Anterior cingulate cortex (tissue), 58 donors: ENCODE measurements at places on chromosomes 13 and 19.

GRCh38 chr19:35693422-35693821 lies 10.9 kb upstream of the ZBTB32 start:
- no peak for DNase-seq

DNA sequence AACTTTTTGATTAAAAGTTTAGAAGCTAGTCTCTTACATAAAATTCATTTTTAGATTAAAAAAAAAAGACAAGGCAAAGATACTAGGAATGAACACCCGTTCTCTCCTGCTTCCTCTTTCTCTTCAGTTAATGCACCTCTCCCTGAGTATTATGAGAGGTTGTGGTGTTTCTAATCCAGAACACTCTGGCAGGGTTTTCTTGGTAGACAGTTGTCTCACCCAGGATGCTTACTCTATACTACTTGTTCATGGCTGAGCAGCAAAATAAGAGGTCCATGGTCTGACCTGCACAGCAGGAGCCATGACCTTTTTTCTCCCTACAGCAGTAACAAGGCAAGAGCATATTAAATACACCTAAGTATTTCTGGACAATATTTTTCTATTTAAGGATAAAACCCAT lies 62.0 kb downstream of the MICU2 start:
- DNase-seq: no peak

- no peak for DNase-seq
These were observed 11.9 kb upstream of the TPTE2 start for GRCh38 chr13:19573120-19573716.

DNA sequence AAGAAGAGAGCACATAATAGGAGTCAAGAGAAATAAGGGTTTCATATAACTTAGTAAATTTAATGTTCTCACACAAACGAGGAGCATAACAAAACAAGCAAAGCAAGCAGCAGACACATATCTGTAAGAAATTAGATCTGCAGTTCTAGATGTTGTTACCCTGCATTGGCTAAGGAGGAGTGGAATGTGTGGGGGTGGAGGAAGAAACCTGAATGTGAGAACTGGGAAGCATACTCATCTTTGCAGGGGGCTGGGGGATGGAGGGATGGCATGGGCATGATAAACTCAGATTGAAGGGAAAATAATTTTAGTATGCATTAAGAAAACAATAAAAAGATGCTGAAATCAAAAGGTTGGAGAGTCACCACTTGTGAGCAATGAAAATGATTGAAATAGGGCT lies 255.0 kb downstream of the LIG4 start:
- DNase-seq: no peak

DNA sequence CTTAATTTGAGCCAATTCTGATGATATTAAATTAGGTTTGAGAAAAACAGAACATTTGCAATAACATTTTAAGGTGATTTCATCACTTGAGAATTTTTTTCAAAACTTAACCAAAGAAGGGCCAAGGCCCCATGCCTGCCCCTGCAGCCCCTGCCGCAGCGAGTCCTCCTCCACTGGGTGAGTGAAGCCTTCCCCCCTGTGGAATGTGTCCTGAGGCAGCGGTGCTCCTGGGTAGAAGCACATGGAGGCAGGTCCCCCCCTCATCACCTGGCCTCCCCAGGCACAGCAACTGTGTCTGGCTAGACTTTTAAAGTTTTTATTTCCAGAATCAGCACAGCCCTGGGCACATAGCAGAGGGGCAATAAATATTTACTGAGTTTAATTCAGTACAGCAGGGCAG lies 10.8 kb downstream of the SOX1 start:
- DNase-seq: no peak

- no peak for DNase-seq
These were observed 14.8 kb downstream of the ARL11 start for GRCh38 chr13:49643035-49643646.

DNA sequence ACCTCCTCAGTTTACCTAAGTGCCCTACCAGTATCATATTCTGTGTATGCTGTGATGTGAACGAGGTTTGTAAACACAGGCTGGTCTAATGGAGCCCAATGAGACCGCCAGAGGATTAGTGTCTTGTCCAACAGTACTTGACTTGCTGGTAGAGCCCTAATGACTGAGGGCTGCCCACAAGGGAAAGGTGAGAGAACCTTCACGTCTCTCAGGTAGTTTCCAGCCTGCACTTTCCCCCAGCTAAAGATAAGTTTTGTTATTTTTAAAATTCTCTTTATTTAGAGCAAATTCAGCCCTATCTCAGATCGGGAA lies 498 bp upstream of the RBM26 start:
- no peak for DNase-seq

DNA sequence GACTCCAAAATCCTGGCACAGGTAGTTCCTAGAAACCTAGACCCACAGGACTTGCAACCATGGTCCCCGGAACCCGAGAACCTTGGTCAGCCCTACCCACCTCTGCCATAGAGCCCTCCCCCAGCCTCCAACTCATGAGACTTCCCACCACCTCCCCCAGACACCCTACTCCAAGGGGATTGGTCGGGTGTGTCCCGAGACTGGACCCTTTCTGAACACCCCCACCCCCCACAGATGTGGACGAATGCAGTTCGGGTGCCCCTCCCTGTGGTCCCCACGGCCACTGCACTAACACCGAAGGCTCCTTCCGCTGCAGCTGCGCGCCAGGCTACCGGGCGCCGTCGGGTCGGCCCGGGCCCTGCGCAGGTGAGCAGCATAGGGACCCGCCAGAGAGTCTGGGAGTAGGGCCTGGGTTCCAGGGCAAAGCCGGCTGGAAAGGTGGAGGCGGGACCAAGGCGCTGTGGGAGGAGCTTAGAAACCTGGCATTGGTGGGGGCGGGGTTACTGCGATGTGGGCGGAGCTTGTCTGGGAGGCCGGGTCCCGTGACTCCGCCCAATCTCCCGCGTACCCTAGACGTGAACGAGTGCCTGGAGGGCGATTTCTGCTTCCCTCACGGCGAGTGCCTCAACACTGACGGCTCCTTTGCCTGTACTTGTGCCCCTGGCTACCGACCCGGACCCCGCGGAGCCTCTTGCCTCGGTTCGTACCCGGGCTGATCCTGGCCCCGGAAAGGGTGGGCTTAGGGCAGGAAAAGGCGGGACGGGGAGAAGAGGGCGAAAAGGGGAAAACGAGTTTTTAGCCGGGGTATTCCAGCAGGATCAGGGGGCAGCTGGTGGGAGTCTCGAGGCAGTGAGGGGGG lies 11.9 kb downstream of the LTBP4 start:
- no peak for DNase-seq

GRCh38 chr19:38221919-38222830 lies 1.8 kb downstream of the DPF1 start:
- no peak for DNase-seq

- DNase-seq: no peak
These were observed 444.8 kb downstream of the LIG4 start for GRCh38 chr13:107770541-107770940.

GRCh38 chr13:65868884-65869283 lies 1361.3 kb downstream of the PCDH9 start:
- no peak for DNase-seq

- no peak for DNase-seq
These were observed 69.6 kb upstream of the TSHZ3 start for GRCh38 chr19:31418692-31419430.

DNA sequence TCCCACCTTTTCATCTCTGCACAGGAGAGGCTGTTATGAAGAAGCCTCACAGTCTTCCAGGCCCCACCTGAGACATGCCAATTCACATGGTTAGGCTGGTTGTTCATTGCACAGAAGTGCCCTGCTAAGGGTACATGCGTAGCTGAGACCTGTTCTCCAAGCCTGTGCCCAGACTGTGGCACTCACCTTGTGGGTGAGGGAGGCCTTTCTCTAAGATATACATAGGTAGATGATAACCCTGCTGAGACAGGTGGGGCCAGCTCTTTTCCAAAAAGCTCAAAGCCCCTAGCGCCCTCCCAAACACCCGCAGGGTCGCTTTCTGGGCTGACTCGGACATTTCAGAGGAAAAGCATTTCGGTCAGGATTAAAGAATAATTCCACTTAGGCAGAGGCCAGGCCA lies 53.5 kb upstream of the ZNF507 start:
- DNase-seq: no peak

- DNase-seq: no peak
These were observed 384.3 kb downstream of the EFNB2 start for GRCh38 chr13:106151056-106151699.

DNA sequence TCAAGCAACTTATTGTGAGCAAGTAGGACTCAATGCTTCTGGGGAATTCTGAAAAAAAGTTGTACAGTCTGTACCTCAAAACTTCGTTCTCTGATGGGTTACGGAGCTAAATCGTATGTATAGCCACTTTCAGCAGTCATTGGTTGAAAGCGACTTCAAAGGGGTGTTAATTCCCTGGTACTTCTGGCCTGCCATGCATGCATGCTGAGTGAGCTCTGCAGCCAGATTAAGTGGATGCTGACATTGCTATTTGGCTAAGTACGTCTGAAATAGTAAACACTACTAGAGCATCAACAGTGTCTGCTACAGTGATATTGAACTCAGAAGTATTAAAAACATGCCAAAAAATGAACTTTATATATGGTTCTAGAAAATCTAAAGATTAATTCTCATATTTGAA lies 1183.1 kb upstream of the PCDH20 start:
- no peak for DNase-seq

DNA sequence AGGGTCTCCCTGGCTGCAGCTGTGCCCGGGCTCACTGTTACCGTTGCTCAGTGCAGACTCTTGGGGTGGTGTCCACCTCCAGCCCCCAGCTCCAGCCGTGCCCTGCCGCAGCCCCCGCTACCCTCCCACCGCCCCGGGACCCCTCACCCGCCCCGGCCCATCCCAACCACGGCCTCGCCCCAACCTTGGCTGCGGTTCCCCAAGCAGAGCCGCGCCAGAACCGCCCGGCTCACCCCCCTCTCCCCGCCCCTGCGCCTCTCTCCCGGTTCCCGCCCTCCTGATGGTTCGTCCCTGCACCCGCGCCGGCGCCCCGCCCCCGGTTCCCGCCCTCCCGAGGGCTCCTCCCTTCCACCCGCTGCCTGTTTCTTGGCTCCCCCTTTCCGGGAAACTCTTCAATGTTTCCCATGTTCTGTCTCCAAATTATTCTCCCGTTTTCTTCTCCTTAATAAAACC lies 40.3 kb downstream of the ANKRD10 start:
- peak; percentile 39 for DNase-seq

DNA sequence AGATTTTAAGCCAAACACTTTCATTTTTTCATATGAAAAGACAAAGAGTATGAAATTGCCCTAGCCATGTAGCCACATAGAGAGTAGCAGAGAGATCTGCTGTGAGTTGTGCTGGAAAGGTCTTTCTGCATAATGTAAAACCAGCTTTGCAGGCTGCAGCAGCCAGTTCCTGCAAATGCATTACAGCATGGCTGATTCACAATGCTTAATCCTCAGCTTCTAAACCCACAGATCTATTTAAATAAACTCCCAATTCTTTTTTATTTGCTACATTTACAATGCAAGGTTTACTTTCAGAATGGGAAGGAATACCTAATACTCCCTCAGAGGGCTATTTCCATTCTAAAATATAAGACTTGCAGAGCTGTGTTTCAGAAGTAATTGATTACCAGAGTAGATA lies 185.6 kb upstream of the STARD13 start:
- no peak for DNase-seq

- no peak for DNase-seq
These were observed 12.9 kb downstream of the CYTH2 start for GRCh38 chr19:48481846-48482639.

GRCh38 chr19:16325161-16325527 lies 518 bp downstream of the KLF2 start:
- no peak for DNase-seq

DNA sequence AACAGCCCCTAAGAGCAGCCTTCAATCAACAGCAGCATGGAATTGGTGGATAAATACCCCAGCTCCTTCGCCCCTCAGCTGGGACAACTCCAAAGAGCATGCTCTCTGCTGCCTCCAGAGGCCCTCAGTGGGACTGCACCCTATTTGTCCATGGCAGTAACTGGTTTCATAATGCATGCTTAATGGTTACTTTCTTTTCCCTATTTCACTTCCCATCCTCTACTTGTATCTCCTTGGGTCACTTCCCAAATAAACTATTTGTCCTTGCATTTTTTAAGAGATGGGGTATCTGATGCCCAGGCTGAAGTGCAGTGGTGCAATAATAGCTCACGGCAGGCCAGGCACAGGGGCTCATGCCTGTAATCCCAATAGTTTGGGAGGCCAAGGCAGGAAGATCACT lies 13.5 kb upstream of the TPM4 start:
- DNase-seq: no peak

- no peak for DNase-seq
These were observed 27.9 kb downstream of the URI1 start for GRCh38 chr19:29969891-29970290.

GRCh38 chr19:14072535-14073260 lies at the start of gene MISP3:
MISP3 (plus strand) TSS chr19:14072786; CDS start chr19:14073310, 524 bp downstream.
- no peak for DNase-seq

GRCh38 chr13:99908140-99908803 lies 63.3 kb downstream of the ZIC5 start:
- no peak for DNase-seq

DNA sequence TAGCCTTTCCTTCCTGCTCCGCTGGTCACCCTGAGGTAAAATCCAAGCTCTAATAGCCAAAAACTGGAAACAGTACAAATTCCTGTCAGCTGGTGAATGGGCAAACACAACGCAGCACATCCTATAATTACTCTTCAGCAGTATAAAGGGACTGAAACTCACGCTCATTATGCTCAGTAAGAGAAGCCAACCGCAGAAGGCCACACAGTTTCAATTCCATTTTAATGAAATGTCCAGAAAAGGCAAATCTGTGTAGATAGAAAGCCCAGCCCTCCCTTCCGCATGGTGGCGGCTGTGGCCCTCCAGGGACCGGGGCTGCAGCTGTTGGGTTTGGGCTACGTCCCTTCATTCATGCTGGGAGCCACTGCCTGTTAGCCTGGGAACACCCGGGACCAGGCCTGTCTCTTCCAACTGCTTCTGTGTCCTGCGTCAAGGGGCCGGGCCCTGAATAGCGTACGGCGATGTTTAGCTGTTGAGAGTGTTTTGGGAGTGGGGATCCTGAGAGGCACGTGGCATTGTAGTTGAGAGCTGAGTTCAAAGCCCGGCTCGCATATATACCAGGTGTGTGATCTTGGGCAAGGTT lies 23.5 kb downstream of the NKPD1 start:
- peak; percentile 31 for DNase-seq

GRCh38 chr19:29630655-29631054 lies 24.6 kb downstream of the POP4 start:
- DNase-seq: no peak

DNA sequence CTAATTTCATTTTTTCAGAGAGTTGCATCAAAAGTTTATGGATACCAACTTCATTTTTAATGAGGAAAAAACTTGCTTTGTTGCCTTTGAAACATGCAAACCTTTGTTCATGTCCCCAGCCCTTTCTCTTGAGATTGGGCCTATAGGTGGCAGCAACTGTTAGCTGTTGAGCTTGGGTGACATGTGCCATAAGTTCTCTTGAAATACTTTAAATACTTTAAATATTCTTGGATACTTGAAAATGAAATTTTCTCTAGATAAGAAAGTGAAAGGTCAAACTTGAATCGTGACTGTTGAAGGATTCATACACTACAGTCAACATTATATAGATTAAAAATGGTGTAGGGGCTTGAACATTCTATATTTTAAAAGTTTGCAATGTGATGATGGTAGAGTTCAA lies 294.9 kb downstream of the NDFIP2 start:
- no peak for DNase-seq
